ENCODE measurements at places on chromosomes 13 and 19.

GRCh38 chr13:73607489-73608156 lies 526.6 kb downstream of the KLF12 start:
- no peak for DNase-seq

DNA sequence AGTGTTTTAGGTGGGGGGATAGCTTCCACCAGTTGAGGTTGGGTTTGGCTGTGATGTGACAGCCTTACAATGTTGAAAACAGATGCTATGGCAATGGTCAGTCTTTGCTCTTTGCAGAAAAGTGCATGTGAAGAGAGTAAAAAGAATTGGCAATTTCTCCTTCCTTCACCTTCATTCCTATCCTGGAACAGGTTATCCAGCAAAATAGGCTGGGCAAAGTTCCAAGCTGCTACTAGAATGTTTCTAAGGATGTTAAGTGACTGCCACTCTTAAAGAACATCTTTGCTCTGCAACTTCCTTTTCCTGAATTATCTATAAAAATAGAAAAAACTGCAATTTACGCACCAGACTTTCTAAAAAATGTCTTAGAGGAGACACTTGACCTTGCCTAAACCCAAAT lies 50.1 kb upstream of the MYCBP2 start:
- DNase-seq: no peak

GRCh38 chr13:92136449-92137155 lies 738.2 kb downstream of the GPC5 start:
- no peak for DNase-seq

DNA sequence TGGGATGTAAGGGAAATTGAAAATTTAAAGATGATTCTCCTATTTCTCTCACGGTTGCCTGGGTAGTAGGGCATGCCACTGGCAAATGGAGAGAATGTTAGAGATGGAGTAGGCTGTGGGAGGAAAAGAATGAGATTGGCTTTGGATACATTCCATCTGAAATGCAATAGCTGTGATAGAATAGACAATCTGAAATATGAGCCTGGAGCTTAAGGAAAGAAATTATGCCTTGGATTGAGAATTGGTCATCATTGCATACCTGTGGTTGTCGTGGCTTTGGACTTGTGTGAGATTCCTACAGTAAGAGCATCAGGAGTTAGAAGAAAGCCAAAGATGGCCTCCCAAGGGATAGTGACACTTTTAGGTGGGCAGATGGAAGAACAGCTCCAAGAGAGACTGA lies 305.1 kb upstream of the SLC10A2 start:
- DNase-seq: no peak

DNA sequence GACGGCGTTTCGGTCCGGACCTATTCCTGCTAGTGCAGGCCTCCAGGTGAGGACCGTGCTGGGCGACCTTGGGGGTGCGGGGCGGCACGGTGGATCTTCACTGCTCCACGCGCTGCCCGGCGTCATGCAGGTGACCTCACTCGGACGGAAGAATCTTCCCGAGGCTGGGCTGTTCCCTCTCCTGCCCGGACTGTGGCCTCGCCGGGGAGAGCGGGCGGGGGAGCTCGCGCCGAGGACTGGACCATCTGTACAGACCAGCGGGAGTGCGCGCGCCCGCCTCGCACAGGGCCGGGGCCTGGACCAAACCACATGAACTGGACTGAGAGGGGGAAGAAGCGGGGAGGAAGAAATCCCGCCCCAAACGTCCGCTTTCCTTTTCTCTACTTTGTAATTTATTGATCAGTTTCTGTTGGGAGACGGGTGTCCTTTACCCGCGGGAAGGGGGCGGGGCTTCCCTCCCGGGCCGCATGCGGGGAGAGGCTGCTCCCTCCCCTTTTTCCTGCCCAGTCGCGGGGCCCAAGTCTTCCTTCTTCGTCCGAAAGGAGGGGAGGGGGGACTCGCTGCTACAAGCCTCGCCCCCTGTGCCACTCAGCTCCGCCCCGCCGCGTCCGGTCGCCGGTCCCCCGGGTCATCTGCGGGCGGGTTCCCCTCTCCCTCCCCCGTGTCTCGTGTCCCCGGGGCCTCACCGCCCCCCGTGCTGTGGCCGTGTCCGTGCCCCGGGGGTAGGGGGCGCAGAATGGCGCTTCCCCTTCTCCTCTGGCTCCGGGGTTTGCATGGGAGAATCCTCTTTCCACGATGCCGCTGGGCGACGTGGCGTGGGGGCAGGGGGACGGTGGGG lies 4.9 kb downstream of the HRC start:
- DNase-seq: no peak

DNA sequence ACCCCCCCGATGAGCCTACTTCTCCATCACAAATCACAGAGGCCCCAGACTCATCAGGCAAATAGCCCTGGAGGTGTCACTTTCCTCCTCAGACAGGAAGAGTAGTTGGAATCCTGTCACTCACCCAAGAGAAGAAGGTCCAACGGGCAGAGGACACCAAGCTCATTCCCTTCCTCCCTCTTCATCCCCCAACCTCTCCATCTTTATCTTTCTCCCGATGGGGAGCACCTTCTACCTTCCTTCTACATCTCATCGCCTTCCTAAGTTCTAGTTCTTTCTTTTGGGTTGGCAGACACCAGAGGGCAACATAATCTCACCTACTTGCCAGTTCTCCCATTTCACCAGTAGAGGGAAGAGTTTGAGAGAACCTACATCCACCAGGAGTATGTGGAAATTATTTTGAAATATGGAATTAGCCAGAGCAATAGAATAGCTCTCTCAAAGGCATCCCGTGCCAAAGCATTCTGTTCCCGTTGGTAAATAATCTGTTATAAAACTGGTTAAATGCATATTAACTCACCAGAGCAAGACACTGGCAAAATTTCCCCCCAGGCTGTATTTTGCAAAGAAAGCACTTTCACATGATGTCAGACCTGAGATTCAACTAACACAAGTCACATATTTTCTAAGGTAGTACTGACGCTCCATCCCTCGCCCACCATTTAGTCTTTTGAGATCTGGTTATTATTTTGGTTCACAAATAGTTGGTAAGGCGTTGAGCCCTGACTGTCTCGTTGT lies 55.0 kb downstream of the ZIC5 start:
- DNase-seq: no peak

DNA sequence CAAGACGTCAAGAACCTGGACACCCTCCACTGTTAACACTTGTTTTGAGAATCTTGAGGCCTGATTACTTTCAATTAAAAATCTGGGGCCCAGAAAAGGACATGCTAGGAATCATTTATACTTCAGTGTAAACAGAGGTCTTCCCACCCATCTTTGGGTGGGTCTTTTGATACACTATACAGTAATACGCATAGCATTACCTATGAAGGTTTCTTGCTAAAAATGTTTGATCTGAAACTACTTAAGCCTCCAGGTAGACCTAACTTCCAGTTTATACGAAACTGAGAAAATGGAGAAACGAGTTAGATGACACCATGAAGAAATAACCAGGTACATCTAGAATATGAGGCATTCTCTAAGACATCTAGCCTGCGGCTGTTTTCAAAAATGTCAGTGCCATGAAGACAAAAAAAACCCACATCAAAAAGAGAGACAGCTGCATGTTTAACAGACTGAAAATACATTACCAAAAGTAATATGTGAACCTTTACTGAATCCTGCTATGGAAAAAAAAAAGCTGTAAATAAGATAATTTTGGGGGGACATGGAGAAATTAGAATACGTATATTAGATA lies 36.6 kb downstream of the TGDS start:
- DNase-seq: no peak

- no peak for DNase-seq
Measured at GRCh38 chr19:32522967-32523366, 58.0 kb upstream of the PDCD5 start.

- DNase-seq: no peak
Measured at GRCh38 chr19:45668342-45668871, 386 bp downstream of the GIPR start.

- no peak for DNase-seq
Measured at GRCh38 chr19:8611877-8612806, 1.6 kb upstream of the ADAMTS10 start.

DNA sequence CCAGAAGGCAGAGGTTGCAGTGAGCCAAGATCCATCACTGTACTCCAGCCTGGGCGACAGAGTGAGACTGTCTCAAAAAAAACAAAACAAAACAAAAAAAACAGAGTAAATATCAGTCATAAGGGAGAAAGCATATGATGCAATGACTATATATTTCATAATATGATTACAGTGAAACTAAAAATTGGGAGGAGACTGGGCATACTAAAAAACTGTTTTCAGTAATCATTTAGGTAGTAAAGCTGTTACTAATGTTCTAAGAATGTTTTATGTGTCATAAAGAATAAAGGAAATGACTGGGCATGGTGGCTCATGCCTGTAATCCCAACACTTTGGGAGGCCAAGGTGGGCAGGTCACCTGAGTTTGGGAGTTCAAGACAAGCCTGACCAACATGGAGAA lies 15.9 kb downstream of the ZNF573 start:
- DNase-seq: no peak

GRCh38 chr13:36919171-36919832 lies 736 bp downstream of the SMAD9 start:
- no peak for DNase-seq

- no peak for DNase-seq
Measured at GRCh38 chr19:35860818-35861639, 4.3 kb downstream of the KIRREL2 start.

- DNase-seq: no peak
Measured at GRCh38 chr19:56725829-56726424, 54.4 kb upstream of the ZNF835 start.

GRCh38 chr13:26787961-26788360 lies 27.4 kb upstream of the GPR12 start:
- no peak for DNase-seq

- DNase-seq: no peak
Measured at GRCh38 chr13:27036236-27036981, 135.2 kb downstream of the USP12 start.

DNA sequence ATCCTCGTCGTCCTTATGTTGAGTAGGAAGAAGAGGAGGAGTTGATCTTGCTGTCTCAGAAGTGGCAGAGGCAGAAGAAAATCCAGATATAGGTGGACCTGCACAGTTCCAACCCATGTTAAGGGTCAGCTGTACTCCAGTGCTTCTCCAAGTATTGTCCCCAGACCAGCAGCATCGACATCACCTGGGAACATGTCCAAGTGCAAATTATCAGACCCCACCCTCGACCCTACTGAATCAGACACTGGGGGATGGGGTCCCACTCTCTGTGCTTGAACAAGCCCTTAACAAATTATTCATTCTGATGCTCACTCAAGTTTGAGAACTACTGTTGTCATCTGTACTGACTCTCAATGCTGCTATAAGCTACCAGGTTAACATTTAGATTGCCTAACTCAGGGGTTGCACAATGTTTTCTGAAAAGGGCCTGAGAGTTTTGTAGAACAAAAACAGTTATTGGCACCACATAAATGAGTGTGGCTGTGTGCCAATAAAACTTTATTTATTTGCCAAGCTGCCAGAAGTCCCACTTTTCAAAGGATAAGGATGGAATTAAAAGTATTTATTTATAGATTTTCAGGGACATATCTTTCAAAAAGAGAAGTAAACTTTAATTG lies 226.7 kb upstream of the IPO5 start:
- no peak for DNase-seq

DNA sequence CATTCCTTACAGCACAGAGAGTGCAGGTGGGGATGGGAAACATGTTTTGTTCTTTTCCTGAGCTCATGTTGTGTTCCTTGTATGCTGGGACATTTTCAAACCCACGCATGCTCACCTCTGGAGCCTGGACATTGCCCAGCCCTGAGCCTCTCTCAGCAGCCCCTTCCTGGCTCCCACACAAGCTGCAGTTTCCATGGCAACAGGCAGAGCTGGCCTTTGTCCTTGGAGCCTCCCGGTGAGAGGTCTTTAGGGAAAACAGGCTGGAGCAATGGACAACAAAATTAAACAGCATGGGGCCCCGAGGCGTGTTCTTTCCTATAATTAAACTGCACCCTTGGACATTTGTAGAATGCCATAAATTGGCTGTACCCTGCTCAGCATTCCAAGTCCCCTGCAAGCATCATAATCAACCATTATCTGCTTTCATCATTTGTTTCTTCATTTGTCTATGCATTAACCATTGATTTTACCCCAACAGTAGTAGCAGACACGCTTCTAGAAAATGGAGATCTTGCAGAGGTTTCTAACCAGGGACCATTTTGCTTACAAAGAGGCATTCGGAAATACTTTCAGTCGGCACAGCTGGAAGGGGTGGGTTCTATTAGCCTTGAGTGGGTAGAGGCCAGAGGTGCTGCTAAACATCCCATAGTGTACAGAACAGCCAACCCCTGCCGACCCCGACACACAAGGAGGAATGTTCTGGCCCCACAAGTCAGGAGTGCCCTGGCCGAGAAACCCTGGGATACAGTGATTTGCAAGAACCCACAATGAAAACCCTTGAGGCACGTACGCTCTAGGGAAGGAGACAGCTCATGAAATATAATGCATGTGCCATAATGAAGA lies 133.4 kb upstream of the PEG3 start:
- DNase-seq: no peak

DNA sequence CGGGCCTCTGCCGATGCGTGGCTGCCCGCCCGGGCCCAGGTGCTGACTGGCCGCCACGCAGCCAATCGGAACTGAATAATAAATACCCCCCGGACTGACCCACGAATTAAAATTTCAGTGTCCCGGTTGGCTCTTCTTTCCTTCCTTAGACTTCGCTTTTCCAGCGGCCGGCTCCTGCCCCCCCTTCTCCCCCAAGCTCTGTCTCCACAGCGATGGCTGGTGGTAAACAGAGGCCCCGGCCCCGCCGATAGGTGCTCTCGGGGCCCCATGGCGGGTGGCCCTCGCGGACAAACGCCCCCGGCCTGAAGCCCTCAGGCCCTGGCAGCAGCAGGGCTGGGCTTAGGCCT lies 2.6 kb downstream of the ZBTB7A start:
- DNase-seq: no peak

GRCh38 chr19:50826492-50827240 lies 3.1 kb upstream of the KLK1 start:
- no peak for DNase-seq

DNA sequence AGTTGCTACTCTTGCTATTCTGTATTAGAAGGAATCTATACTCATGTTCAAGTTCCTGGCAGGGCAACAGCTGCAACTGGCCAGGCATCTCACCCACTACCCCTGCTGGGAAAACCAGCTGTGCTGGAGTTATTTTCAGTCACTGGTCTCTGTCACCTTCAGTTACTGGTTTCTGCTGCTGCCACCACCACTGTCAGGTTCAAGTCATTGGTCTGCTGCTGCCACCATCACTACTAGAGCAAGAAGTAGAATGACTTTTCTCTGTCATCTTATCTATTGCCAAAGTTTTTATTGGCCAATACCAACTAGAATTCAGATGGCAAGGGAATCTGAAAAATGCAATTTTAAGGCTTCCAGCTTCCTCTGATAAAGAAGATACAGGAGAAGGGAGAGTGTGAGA lies 1615.2 kb downstream of the OLFM4 start:
- no peak for DNase-seq

- no peak for DNase-seq
Measured at GRCh38 chr13:24276861-24277260, 32.5 kb upstream of the C1QTNF9 start.
